A673 (cell line): ENCODE measurements at places on chromosomes 13 and 19. TPM values are rescaled to one million over a fixed set of nuclear protein-coding genes. Genes with fewer than 3 reads are reported as not detected.

DNA sequence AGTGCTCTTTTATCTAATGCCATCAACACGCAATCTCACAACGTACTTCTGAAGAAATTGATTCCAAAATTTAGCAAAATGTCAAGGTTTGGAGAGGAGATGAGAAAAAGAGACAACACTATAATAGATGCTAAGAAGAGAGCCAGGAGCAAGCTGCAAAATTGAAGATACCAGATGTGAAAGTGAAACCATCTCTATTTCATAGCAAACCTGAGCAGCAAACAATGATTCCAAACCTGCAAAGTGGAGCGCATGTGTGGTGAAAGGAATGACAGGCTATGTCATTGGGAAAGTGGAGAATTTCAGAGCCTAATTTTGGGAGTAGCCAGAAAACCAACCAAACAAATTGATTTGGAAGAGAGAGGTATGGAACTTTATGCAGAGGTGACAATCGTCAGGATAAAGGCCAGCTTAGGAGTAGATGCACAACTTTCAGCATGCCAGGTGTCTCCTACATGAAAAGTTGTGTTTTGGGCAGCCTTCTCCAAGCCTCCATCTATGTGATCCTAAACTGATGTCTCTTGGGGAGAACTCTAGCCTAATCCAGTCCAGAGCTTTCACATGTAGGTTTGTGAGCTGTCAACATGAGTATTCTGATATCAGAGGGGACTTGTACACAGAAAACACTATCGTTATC is 158.4 kb upstream of the FNDC3A start:
- H3K27ac ChIP-seq: no peak overlapping the region
- H3K4me3 ChIP-seq: no peak overlapping the region
- H3K36me3 ChIP-seq: no peaks in the 10 kb centered on the region
- H3K27me3 ChIP-seq: no peaks in the 10 kb centered on the region
- H3K4me1 ChIP-seq: no peaks in the 10 kb centered on the region

DNA sequence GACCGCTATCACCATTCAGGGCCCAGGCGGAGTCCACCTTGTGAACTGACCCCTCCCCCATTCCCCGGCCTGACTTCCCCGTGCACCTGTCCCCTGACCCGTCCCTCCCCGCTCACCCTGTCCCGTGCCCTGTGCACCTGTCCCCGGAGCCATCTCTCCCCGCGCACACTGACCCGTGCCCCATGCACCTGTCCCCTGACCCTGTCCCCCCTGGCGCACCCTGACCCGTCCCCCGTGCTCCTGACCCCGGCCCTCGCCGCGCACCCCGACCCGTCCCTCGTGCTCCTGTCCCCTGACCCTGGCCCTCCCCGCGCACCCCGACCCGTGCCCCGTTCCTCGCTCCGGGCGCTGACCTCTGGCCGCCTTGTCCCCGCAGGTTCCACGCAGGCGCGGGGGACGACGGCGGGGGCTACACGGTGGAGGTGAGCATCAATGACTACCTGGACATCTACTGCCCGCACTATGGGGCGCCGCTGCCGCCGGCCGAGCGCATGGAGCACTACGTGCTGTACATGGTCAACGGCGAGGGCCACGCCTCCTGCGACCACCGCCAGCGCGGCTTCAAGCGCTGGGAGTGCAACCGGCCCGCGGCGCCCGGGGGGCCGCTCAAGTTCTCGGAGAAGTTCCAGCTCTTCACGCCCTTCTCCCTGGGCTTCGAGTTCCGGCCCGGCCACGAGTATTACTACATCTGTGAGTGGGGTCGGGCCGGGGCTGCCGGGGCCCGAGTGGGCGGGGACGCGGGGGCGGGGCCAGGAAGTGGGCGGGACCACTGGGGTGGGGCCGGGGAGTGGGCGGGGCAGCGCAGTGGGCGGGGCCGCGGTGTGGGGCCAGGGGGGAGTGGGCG is 9.7 kb downstream of the EFNA2 start:
- peaks cover 18% of the 10 kb centered on the region for H3K4me1 ChIP-seq
- DNase-seq: peak; percentile 52
- no peaks in the 10 kb centered on the region for H3K36me3 ChIP-seq

- no peaks in the 10 kb centered on the region for H3K36me3 ChIP-seq
Observed at GRCh38 chr19:30371960-30372824, at the start of gene ZNF536. TSS of gene ZNF536 (plus strand) at chr19:30372384. CDS start at chr19:30443563, 71,179 bp downstream.

DNA sequence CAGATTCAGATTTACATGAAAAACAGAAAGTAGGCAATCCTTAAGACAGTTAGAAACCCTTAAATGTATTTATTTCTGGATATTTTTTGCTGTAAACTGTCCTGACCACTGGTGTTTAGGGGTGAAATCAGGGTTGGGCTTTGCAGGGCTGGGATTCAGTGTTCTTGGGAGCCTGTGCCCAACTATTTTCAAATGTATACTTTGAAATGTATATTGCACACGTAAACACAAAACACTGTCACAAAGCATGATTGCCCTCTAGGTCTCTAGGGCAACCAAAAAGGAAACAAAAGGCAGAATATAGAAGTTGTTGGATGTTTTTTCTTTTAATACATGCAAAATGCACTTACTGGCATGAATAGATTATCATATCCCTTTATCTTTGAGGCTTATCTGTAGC is 1185.4 kb downstream of the DIAPH3 start:
- no peak overlapping the region for H3K4me3 ChIP-seq
- H3K4me1 ChIP-seq: peaks cover 6% of the 10 kb centered on the region
- no peak overlapping the region for H3K27ac ChIP-seq
- no peaks in the 10 kb centered on the region for H3K27me3 ChIP-seq
- no peaks in the 10 kb centered on the region for H3K36me3 ChIP-seq

- H3K27me3 ChIP-seq: no peaks in the 10 kb centered on the region
- peaks cover 24% of the 10 kb centered on the region for H3K4me1 ChIP-seq
- DNase-seq: no peak
- no peak overlapping the region for H3K4me3 ChIP-seq
- H3K27ac ChIP-seq: no peak overlapping the region
- H3K36me3 ChIP-seq: no peaks in the 10 kb centered on the region
Observed at GRCh38 chr13:94205896-94206295, 273.6 kb downstream of the DCT start.

GRCh38 chr19:10855879-10856522 is 7.8 kb downstream of the C19orf38 start:
- H3K4me3 ChIP-seq: no peak overlapping the region
- no peaks in the 10 kb centered on the region for H3K27me3 ChIP-seq
- H3K27ac ChIP-seq: no peak overlapping the region
- no peaks in the 10 kb centered on the region for H3K4me1 ChIP-seq

GRCh38 chr19:18784786-18785120 is 6.4 kb downstream of the COMP start:
- DNase-seq: no peak
- H3K27me3 ChIP-seq: peaks cover 13% of the 10 kb centered on the region
- H3K36me3 ChIP-seq: no peaks in the 10 kb centered on the region
- no peak overlapping the region for H3K27ac ChIP-seq
- peaks cover 14% of the 10 kb centered on the region for H3K4me1 ChIP-seq

DNA sequence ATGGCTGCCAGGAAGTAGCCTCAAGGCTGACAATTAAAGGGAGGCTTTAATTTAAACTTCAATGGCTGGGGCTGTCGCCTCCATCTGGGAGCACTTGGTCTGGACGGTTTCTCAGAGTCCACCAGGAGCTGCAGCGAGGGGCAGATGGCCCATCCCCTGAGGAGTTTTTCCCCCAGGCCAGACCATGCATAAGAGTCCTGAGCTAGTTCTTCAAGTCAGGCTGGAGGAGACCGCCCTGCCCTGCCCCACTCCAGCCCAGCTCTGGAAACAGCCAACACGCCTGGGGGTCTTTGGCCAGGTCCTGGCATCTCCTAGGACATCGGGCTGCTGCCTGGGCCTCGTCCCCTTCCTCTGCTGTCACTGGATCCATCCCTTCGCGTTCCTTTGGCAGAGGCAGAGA is 5.3 kb upstream of the ACTN4 start:
- no peak overlapping the region for H3K27ac ChIP-seq
- H3K36me3 ChIP-seq: no peaks in the 10 kb centered on the region
- DNase-seq: no peak
- H3K27me3 ChIP-seq: no peaks in the 10 kb centered on the region
- no peak overlapping the region for H3K4me3 ChIP-seq
- no peaks in the 10 kb centered on the region for H3K4me1 ChIP-seq

DNA sequence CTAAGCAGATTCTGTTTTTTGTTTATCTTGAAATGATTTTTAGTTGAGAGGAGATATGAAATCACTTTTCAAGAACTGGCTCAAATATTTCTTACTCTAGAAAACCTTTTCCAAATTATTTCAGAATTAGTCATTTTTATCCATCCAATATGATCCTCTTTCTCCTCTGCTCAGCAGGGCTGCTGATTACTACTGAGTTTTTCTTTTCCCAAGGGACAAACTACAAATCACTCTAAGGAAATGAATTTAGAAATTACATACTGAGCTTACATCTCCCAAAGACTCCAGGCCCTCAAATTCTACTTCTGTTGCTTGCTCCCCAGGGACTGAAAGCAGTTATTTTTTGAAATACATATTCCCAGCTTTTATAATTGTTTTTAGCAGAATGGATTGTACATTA is 87.4 kb upstream of the UFM1 start:
- peaks cover 16% of the 10 kb centered on the region for H3K4me1 ChIP-seq
- H3K27me3 ChIP-seq: no peaks in the 10 kb centered on the region
- H3K27ac ChIP-seq: no peak overlapping the region
- no peak overlapping the region for H3K4me3 ChIP-seq

DNA sequence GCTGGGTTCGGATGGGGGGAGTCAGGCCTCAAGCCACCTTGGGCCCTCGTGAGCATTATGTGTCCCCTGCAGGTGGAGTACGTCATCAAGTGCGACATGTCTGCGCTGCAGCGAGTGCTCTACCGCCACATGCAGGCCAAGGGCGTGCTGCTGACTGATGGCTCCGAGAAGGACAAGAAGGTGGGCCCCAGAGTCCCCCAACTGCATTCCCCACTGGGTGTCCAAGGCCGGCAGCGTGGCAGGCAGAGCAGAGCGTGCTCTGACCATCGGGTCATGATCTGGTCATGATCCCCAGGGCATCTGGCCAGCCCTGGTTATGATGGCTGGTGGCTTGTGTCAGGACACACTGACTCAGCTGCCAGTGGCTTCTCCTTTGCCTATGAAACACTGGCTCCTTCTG is 63.4 kb downstream of the SMARCA4 start:
- no peak overlapping the region for H3K4me3 ChIP-seq
- no peaks in the 10 kb centered on the region for H3K27me3 ChIP-seq
- DNase-seq: no peak
- H3K4me1 ChIP-seq: no peaks in the 10 kb centered on the region

GRCh38 chr13:28533441-28534166 is 38.7 kb upstream of the FLT1 start:
- no peak overlapping the region for H3K4me3 ChIP-seq
- no peaks in the 10 kb centered on the region for H3K27me3 ChIP-seq
- no peaks in the 10 kb centered on the region for H3K36me3 ChIP-seq
- H3K4me1 ChIP-seq: peaks cover 20% of the 10 kb centered on the region

GRCh38 chr13:44609137-44609536 is 33.0 kb upstream of the TSC22D1 start:
- H3K36me3 ChIP-seq: no peaks in the 10 kb centered on the region
- H3K27ac ChIP-seq: no peak overlapping the region
- peaks cover 3% of the 10 kb centered on the region for H3K4me1 ChIP-seq
- H3K4me3 ChIP-seq: no peak overlapping the region

- H3K36me3 ChIP-seq: no peaks in the 10 kb centered on the region
- no peak for DNase-seq
- H3K27ac ChIP-seq: no peak overlapping the region
- H3K4me1 ChIP-seq: peaks cover 7% of the 10 kb centered on the region
Observed at GRCh38 chr19:5023128-5023571, 54.2 kb downstream of the KDM4B start.

GRCh38 chr19:46144756-46145155 is 3.3 kb upstream of the IGFL2 start:
- H3K4me1 ChIP-seq: no peaks in the 10 kb centered on the region
- H3K27me3 ChIP-seq: no peaks in the 10 kb centered on the region
- no peak for DNase-seq
- no peaks in the 10 kb centered on the region for H3K36me3 ChIP-seq
- H3K27ac ChIP-seq: no peak overlapping the region

GRCh38 chr13:91211510-91211909 is 136.0 kb upstream of the MIR17HG start:
- H3K27me3 ChIP-seq: peaks cover 73% of the 10 kb centered on the region
- H3K4me1 ChIP-seq: no peaks in the 10 kb centered on the region
- H3K36me3 ChIP-seq: no peaks in the 10 kb centered on the region
- DNase-seq: no peak
- H3K27ac ChIP-seq: no peak overlapping the region
- H3K4me3 ChIP-seq: no peak overlapping the region

DNA sequence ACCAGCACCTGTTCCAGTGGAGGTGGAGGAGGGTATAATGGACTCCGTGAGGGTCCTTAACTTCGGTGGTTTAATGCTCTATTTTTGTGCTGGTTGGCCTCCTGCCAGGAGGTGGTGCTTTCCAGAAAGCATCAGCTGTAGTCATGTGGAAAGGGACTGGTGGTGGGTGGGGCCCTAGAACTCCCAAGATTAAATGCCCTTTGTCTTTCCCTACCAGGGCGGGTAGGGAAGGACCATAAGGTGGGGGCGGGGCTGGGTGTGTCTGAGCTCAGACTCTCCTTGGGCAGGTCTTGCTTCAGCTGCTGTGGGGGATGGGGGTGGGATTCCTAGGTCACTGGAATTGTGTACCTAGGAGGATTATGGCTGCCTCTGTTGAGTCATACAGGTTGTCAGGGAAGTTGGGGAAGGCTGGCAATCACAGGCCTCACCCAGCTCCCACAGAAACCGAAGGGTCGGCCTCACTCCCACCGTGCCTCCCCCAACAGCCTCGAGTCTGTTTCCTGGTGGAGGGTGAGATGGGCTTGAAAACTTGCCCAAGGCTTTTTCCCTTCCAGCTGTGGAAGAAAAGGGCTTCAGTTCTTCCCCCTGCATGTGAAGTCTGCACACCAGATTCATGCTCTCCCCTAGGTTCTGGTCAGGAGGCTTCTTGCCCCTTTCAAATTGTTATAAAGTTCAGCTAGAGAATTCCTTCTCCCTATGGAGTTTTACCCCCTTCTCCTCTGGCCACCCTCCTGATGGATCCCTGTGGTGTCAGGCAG is 60.3 kb upstream of the CLDN10 start:
- H3K4me1 ChIP-seq: no peaks in the 10 kb centered on the region
- no peak overlapping the region for H3K27ac ChIP-seq
- H3K27me3 ChIP-seq: no peaks in the 10 kb centered on the region
- H3K4me3 ChIP-seq: no peak overlapping the region
- no peak for DNase-seq

DNA sequence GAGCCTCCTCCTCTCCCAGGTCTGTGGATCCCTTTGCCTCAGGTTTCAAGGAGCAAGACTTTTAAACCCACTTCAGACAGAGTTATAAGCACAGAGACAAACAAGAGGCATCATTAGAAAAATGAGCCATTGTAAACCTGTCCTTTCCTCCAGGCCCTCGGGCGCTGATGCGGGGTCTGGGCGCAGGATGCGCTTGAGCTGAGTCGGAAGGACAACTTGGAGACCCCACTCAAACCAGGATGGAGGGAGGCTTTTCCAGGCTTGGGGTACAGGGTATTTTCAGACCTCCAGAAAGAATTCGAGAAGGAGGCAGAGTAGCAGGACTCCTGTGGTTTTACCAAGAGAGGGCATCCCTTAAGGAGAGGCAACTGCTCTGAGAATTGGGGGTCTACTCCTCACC is 155.6 kb downstream of the NUFIP1 start:
- no peaks in the 10 kb centered on the region for H3K27me3 ChIP-seq
- H3K4me1 ChIP-seq: no peaks in the 10 kb centered on the region
- no peak overlapping the region for H3K4me3 ChIP-seq
- no peaks in the 10 kb centered on the region for H3K36me3 ChIP-seq
- no peak overlapping the region for H3K27ac ChIP-seq

PODNL1 gene
- total RNA-seq: not detected in 2 replicates

BTBD2 gene
- total RNA-seq: 91.7 and 110 TPM in 2 replicates

FGF21 gene
- total RNA-seq: not detected in 2 replicates

DYRK1B gene
- 16.0 and 19.0 TPM in 2 replicates for total RNA-seq

ZNF304 gene
- 10.2 and 11.0 TPM in 2 replicates for total RNA-seq
